ENCODE measurements at places on chromosomes 7 and 10.

DNA sequence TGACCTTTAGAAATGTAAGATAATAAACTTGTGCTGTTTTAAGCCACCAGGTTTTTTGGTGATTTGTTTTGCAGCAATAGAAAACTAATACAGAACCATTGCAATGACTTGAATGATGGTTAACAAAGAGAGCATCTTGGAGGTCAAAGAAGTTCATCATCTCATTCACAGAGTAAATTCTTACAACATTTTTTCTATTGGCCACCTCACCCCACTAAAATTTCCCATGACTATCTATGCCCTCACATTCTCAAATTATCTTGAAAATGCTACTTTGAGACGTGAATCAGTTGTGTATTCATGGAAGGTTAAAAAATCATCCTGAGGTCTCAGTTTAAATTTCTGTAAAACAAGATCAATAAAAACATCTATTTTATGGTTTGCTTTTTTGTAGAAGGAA, 754.2 kb downstream of the SORCS1 start:
- no peak for DNase-seq

GRCh38 chr7:71480791-71481190, 348.8 kb downstream of the GALNT17 start:
- DNase-seq = no peak

GRCh38 chr10:96272316-96273280, 1.2 kb upstream of the BLNK start:
- DNase-seq = no peak

DNA sequence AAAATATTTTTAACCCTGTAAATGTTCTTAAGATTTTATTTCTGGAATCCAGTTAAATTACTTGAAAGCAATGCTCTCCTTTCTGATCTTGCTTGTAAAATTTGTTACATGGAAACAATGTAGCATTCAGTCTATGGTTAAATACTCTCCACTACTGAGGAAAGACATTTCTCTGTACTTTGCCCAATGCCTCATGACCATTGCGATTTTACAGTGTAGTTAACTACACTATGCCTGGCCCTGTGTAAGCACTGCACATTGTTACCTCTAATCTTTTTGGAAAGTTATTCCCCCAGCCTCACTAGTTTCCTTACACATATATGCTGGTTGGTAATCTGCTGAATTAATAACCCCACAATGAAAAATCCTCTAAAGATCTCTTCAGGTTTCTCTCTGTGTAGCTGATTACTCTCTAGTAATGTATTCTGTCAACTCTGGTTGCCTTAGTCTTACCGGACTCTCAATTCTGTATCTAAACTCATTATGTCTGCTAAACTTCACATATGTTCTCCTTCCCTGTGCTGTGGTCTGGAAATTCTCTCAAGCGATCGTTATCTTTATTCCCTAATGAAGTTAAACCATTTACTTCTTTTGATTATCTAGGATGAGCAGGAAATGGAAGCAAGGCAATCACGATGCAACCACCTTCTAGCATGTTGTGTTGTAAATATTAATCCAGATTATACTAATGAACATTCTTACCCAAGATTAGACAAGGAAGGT, 58.7 kb upstream of the TMEM106B start:
- DNase-seq = no peak

- DNase-seq = no peak
Observed at GRCh38 chr10:99235658-99236626, at the start of gene HPSE2. Gene HPSE2 (minus strand): TSS chr10:99235852.

DNA sequence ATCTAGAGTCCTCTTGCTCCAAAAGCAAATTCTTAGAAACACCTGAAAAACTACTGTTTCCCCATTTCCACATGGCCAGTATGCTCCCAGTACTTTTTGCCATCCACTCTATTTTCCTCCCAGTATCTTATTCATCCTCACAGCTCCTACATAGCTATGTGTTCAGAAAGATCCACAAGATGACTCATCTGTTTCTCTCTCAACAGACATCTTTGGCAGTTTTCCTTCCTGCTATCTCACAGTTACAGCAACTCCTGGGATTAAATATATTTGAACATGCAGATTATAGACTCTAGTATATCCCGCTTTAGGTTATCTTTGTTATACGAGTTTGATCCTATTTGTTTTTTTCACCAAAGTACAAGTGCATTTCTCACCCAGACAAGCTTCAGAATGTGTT, 675.6 kb upstream of the POT1 start:
- no peak for DNase-seq

DNA sequence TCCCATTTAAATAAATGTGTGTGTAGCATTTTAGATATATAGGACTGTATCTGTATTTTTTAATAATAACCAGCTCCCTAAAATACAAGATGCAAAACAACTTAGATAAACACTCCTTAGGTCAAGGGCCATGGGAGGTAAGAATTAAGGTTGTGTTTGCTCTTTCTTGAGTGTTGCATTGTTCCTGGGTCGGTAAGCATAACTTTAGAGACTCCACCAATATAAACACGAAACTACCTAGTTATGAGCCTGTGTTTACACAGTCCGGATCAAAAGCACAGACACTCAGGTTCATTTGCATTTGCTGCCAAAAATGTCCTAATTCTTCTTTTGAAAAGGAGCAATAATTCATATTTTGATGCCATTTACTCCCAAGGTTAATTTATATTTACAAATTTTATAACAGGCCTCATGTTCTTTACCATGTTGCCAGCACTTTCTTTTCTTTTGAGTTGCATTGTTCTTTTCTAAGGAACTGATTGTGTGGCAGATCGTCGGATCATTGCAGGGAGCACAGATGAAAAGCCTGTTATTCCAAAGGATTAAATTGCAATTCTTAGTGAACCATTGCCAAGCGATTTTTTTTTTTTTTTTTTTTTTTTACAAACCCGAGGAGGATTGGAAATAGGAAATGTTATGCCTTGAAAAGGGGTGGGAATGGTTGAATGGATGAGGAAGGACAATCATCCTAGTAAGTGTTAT, 45.8 kb upstream of the GLCCI1 start:
- DNase-seq = no peak

GRCh38 chr7:93150200-93150835, 2.1 kb upstream of the SAMD9L start:
- DNase-seq = peak; percentile 28

- no peak for DNase-seq
Observed at GRCh38 chr10:118264838-118265470, 77.2 kb downstream of the FAM204A start.

DNA sequence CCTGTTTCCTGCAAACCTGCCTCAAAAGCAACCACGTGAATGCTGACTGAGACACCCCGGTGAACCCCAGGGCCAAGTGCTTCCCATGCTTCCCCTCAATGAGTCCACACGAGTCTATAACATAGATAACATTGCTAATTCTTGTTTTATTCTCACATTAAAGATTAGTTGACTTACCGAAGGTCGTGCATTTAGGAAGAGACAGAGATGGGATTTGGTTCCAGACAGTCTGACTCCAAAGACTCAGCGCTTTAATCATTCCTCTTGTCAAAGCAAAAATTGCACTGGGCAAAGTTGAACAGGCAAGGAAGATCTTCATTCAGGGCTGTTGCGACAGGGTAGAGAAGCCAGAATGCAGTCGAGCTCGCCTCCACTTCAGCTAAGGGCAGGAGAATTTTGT, 435.6 kb upstream of the C7orf33 start:
- no peak for DNase-seq

DNA sequence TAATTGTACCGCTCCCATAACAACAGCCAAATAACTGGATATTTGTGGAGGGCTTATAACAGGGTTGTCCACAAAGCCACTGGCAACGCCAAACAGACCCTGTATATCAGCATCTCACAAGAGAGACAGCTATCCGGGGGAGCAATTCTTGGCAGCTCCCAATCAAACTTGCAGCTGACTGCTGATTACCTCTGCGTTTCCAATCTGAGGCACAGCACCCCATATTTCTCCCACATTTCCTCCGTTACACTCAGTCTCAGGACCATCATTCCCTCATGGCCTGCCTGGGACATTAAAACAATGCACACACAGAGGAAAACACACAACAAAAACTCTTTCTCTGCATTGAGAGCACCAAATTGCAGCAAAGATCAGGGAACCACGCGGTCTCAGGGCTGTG, 67.8 kb upstream of the SDK1 start:
- DNase-seq = no peak

DNA sequence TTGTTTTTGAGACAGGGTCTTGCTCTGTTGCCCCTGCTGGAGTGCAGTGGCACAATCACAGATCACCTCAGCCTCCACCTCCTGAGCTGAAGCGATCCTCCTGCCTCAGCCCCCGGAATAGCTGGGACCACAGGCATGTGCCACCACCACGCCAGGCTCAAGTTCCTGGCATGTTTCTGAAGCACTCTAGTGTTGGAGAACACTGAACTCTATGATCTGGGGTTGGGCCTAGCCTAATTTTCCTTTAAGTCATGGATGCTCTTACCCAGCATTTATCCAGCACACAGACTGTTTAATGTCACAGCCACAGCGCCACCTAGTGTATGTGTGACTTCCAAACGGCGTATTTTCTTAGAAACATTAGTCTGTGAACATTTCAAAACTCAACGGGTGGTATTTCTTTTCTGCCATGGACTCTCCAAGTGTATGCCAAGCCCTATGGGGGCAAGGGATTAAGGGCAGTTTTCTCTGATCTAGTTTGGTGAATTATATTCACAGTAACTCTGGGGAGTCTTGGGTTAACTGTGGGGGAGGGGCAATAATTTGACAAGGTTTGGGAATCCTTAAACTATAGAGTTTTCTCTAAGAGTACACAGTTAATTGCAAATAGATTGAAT, 91.8 kb downstream of the CREM start:
- peak; percentile 83 for DNase-seq

GRCh38 chr10:125801574-125801973, 21.5 kb downstream of the UROS start:
- no peak for DNase-seq

All from NB4 (cell line).